ENCODE measurements at places on chromosomes 6 and 20.
A peak's percentile ranks its signal among the peaks of the same experiment; 100 is the strongest.

- no peak for DNase-seq
These were observed 151.7 kb upstream of the CEP162 start for GRCh38 chr6:84379142-84379541.

DNA sequence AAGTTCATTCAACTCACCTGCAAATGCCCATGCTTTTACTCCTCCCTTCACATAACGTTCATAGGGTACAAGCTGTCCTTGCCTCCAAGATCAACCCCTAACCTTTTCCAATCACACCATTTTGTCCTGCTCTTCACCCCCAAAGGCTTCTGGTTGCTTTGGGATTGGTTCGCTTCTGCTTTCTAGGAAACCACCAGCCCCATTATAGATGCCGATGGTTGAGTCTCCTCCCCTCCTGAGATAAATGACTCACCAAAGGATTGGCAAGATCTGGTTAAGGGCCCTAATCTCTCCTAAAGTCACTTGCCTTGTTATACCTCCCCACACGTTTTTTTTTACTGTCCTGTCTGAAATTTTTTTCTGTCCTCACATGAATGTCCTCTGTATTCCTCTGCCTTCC lies 311.4 kb downstream of the HACE1 start:
- DNase-seq, result no peak

GRCh38 chr6:43770372-43771209 lies 580 bp downstream of the VEGFA start:
- peak; percentile 49 for DNase-seq

- no peak for DNase-seq
These were observed 6.8 kb upstream of the TFAP2D start for GRCh38 chr6:50706575-50706974.
